ENCODE measurements at places on chromosomes 6 and 20. TPM values are rescaled to one million over a fixed set of nuclear protein-coding genes. Genes with fewer than 3 reads are reported as not detected.

NOL4L gene
- total RNA-seq: 9.3 TPM

SLC2A10 gene
- total RNA-seq: 14.9 TPM

DNA sequence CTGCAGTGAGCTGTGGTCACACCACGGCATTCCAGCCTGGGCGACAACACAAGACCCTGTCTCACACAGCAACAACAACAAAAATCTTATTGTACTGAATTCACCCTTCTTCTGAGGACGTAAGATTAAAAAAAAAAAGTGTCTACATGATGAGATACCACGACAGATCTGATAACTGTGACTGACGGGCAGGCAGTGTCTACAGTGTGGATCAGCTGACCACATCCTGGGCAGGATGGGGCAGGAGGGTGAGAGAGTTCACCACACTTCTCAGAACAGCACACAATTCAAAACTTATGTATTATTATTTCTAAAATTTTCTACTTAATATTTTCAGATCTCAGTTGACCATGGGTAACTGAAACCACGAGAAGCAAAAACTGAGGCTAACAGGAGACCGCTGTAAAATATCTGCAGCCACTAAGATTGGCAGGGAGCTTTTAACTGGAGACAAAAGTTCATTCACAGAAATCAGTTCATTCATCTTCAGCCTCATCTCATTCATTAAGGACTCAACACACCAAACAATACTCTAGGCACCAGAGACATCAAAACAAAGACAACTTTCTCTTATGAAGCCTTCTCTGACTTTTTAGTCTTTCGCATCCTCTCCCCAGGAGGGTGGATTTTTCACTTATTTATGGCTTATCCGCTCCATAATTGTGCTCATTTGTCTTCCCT lies 15.7 kb upstream of the NHSL1 start:
- no peak for DNase-seq

SPINT3 gene
- total RNA-seq: not detected

GRCh38 chr6:50589751-50590470 lies 123.4 kb upstream of the TFAP2D start:
- DNase-seq: no peak

BTN1A1 gene
- total RNA-seq: not detected

DNA sequence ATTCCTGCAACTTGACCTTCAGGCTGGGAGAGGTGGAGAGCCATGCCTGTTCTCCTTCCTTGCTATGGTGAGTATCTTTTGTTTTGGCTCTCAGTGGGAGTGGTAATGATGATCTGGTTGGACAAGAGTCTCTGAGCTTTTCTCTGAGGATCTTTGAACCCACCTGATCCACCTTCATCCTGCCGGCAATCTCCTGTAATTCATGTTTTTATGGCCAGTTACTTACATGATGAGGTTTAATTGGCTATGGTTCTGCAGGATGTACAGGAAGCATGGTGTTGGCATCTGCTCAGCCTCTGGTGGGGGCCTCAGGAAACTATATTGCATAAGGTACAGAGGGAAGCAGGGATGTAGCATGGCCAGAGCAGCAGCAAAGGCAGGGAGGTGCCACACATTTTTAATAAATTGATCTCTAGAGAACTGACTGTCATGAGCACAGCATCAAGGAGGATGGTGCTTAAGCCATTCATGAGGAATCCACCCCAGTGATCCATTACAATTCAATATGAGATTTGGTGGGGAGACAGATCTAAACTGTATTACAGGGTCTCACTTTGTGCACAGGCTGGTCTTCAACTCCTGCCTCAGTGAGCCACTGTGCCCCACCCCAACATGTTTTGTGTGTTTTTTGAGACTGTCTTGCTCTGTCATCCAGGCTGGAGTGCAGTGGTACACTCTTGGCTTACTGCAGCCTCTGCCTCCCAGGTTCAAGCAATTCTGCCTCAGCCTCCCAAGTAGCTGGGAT lies 10.0 kb downstream of the HSPA1B start:
- DNase-seq: no peak

- no peak for DNase-seq
Measured at GRCh38 chr6:91786474-91787184, 1199.8 kb upstream of the MAP3K7 start.

DNA sequence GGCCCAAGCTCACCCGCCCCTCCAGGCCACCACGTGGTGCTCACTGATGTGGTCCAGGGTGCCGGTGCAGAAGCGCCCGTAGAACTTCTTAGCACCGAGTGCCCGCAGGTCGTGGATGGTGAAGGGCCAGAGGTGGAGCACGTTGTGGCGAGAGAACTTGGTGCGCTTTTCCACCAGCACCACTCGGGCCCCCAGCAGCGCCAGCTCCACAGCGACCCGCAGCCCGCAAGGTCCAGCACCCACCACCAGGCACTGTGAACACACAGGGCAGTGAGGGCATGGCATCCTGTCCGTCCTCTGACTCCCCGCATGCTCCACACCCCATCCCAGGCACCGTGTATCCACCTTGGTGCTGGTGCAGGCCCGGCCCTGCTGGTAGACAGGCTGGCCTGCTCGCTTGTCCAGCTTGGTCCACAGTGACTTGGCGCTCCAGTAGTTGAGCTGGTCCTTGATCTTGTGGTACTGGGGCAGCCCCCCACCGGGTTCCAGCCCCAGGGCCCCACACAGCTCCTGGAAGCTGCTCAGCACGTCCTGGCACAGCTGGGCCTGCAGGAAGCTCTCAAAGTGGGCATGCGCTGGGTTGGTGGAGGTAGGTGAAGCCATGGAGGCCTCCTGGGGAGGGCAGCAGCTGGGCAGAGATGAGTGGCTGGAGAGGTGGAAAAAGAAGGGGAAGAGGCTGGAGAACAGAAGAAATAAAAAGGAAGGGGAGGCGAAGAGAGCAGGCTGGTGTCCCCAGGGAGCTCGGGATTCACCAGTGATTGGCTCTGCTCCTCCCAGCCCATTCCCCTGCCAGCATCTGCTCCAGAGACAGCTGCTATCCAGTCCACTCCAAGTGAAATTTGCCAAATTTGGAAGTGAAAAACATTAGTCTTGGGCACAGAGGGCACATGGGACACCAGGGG lies 1.7 kb downstream of the MICAL1 start:
- DNase-seq: no peak

ID4 gene
- total RNA-seq: 228 TPM

- no peak for DNase-seq
Measured at GRCh38 chr6:51398064-51398705, 579.5 kb downstream of the TFAP2B start.

- no peak for DNase-seq
Measured at GRCh38 chr6:135146162-135146934, 34.8 kb upstream of the MYB start.

AAR2 gene
- 37.1 TPM for total RNA-seq

PLCB1 gene
- 11.1 TPM for total RNA-seq

DNA sequence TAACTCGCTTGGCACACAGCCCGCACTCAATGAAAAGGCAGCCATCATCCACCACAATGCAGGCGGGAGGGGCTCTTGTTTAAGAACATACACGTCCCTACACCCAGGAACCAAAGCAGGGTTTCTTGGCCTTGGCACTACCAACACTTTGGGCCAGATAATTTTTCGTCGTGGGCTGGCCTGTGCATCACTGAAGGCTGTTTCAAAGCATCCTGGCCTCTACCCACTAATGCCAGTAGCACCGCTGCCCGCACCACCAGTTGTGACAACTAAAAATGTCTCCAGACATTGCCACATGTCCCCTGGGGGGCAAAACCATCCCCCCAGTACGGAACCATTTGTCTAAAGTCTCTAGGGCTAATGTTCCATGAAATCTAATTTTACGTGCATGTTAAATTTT lies 13.0 kb downstream of the UQCC2 start:
- no peak for DNase-seq

IYD gene
- total RNA-seq: 0.42 TPM

- DNase-seq: peak; percentile 32
Measured at GRCh38 chr20:58547623-58548475, 32.6 kb upstream of the APCDD1L start.

GRCh38 chr20:46512943-46513844 lies at the start of gene ZNF334:
Gene ZNF334 (minus strand): TSS chr20:46513559. CDS start chr20:46512102, 1,457 bp downstream.
- peak; percentile 85 for DNase-seq

DNA sequence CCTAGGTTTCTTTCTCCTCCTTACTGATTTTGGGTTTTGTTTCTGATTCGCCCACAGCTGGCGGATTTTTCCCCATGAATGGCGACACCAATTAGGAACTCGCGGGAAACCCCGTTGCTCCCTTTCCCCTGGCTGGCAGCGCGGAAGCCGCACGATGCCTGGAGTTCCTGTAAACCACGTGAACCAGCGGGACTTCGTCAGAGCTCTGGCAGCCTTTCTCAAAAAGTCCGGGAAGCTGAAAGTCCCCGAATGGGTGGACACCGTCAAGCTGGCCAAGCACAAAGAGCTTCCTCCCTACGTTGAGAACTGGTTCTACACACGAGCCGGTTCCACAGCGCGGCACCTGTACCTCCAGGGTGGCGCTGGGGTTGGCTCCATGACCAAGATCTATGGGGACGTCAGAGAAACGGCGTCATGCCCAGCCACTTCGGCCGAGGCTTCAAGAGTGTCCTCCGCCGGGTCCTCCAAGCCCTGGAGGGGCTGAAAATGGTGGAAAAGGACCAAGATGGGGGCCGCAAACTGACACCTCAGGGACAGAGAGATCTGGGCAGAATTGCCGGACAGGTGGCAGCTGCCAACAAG lies 3.2 kb upstream of the SEC23B start:
- DNase-seq: peak; percentile 21

DNA sequence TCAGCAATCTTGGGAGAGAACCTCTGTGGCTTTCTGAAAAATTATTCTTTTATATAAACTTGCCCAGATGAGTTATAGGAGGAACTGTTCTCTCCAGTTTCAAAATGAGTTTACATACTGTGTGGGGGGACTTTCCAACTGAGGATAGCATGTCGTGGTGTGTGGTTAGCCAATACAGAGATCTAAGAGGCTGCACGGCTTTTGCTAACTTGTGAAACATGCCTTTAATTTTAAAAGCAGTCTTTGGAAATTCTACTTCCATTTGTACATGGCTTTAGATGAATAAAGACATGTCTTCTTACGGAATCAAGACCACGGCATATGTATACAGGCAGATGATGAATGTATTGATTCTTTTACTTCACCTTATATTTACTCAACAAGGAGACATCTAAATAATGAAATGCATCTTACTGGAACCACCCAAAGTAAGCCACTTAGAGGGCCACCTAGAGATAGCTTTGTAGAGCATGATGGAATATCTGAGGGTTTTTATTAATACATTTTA lies 39.8 kb downstream of the HIVEP1 start:
- no peak for DNase-seq

All from lower leg skin (tissue), 4 donors.